Subcutaneous adipose tissue (tissue), 4 donors: ENCODE measurements at places on chromosomes 1 and 21. TPM values are rescaled to one million over a fixed set of nuclear protein-coding genes. Genes with fewer than 3 reads are reported as not detected.

Gene PGLYRP4
- total RNA-seq: not detected

Gene TFF3
- total RNA-seq: not detected

Gene MYBPH
- not detected for total RNA-seq

Gene CIART
- total RNA-seq: 4.1 TPM

Gene IL10
- 8.3 TPM for total RNA-seq

Gene CACHD1
- 25.3 TPM for total RNA-seq

Gene FBLIM1
- 5.1 TPM for total RNA-seq

Gene TTLL7
- total RNA-seq: 7.7 TPM
